PC-9 (cell line): ENCODE measurements at places on chromosomes 16 and 17. TPM values are rescaled to one million over a fixed set of nuclear protein-coding genes. Genes with fewer than 3 reads are reported as not detected.

The SOX9 gene
- total RNA-seq = 21.7 and 25.0 TPM in 2 replicates

- peaks cover 73% of the 10 kb centered on the region for H3K27me3 ChIP-seq
- H3K4me1 ChIP-seq = no peaks in the 10 kb centered on the region
- H3K4me3 ChIP-seq = no peak overlapping the region
- no peak for DNase-seq
These were observed 361.9 kb downstream of the C16orf95 start for GRCh38 chr16:86955136-86955855.

DNA sequence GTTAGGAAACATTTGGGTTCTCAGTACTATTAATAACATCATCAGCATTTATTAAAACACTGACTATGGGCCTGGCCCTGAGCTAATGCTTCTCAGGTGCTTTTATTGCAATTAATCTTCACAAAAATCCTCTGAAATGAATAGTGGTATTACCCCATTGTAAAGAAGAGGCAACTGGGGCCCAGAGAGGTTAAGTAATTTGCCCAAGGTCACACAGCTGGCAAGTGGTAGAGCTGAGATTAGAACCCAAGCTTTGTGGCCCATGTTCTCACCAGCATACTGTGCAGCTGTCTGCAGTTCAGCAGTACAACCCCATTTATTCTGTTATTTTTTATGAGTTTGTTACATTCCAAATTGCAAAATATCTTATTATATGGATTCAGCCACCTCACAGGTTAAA, 82.3 kb downstream of the TBC1D16 start:
- no peak overlapping the region for H3K4me3 ChIP-seq
- no peak for DNase-seq
- H3K4me1 ChIP-seq = no peaks in the 10 kb centered on the region
- no peaks in the 10 kb centered on the region for H3K27me3 ChIP-seq

The HOXB9 gene
- total RNA-seq = 0.30 and 0.70 TPM in 2 replicates
